Neural crest cell (in vitro differentiated cells): ENCODE measurements at places on chromosomes 6 and 20. TPM values are rescaled to one million over a fixed set of nuclear protein-coding genes. Genes with fewer than 3 reads are reported as not detected.

CDSN gene
- total RNA-seq = not detected in 2 replicates

FILIP1 gene
- total RNA-seq = 0.79 and 0.89 TPM in 2 replicates

RSPO3 gene
- total RNA-seq = not detected in 2 replicates

SLC52A3 gene
- not detected in 2 replicates for total RNA-seq

C6orf141 gene
- total RNA-seq = 0.89 and 1.0 TPM in 2 replicates

RIMS4 gene
- total RNA-seq = 4.1 and 6.1 TPM in 2 replicates

PTCRA gene
- total RNA-seq = not detected in 2 replicates

FAM184A gene
- 7.6 and 7.8 TPM in 2 replicates for total RNA-seq
